Hypothalamus (tissue), 51 donors: ENCODE measurements at places on chromosomes 7 and 10.

DNA sequence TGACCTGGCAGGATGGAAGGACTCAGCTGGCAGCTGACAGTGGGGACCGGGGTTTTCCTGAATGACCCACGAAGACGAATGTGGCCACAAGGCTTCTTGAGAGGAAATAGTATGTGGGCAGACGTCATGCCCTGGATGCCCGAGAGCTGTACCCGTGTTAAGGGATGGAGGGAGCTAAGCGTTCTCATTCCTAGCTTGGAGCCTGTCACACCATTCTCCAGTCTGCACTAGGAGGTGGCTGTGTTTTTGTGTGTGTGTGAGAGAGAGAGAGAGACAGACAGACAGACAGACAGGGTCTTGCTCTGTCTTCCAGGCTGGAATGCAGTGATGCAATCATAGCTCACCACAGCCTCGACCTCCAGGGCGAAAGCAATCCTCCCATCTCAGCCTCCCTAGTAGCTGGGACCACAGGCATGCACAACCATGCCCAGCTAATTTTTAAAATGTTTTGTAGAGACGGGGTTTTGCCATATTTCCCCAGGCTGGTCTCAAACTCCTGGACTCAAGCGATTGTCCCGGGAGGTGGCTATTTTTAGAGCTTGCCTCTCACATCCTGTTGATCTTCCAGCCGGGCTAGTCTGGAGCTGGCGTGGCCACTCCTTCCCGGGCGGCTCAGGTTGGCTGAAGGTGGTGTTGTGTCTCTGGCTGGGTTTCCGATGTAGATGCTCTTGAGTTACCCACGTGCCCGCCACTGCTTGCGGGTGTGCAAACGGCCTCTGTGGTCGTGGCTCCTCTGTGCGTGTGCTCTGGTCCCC, 2.1 kb downstream of the AMZ1 start:
- DNase-seq, result no peak

DNA sequence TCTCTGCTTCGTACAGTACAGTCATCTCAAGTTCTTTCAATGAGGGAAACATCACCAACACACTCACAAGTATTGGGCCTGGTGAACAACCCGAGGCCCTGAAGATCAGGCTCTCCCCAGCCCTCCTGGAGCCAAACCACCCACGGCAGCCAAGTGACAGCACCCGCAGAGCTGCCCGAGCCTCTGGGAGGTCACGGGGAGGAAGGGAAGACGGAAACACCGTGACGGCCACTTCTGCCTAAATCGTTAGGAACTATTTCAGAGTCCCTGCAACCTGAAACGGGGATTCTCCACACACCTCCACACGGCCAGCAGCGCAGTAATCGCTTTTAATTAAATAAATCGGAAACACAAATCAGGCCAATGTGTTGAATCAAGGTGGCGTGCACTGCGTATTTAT, 222.6 kb downstream of the MAD1L1 start:
- DNase-seq, result no peak

GRCh38 chr7:47624689-47625088, 42.8 kb upstream of the TNS3 start:
- DNase-seq, result no peak

DNA sequence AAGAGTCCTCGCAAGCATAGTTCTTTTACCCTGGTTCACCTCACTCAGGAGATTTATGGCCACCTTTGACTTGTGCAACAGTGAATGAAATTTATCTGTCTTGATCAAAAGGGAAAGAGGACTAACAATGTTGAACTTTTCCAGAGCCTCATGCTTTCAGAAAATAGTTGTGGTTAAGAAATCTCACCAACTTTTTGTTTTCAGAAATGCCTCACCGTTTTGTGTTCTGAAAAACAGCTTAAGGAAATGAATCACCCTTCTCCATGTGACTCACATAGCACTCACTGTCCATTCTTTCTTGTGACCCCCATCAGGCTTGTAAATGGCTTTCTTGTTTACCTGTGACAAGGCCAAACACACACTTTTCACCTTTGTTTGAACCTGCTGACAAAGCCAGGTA, 148.6 kb upstream of the FAM3C start:
- DNase-seq, result no peak

DNA sequence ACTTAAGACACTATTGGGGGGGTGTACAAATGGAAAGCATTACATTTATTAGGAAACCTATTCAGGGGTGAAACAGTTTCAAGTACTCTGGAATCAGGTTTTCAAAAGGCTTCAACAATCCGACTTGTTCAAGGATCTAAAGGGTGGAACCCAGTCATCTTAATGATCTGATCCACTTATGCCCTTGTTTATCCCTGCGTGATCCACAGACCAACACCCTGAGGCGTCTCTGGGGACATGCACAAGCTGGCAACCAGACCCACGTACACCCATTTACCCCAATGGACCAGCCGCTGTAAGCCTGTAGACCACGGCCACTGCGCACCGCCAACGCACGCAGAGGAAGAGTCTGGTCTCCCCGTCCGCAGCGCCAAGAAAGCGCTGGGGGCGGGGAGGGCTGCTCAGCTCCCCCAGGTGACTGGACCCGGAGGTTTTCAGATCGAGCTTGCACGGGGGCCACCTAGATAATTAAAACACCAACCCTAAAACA, 13.4 kb downstream of the HNRNPF start:
- no peak for DNase-seq

GRCh38 chr10:86556532-86556931, 34.9 kb upstream of the WAPL start:
- no peak for DNase-seq

GRCh38 chr10:16777473-16778370, 39.5 kb downstream of the RSU1 start:
- no peak for DNase-seq

- no peak for DNase-seq
These were observed 98.8 kb downstream of the OAT start for GRCh38 chr10:124319926-124320391.

DNA sequence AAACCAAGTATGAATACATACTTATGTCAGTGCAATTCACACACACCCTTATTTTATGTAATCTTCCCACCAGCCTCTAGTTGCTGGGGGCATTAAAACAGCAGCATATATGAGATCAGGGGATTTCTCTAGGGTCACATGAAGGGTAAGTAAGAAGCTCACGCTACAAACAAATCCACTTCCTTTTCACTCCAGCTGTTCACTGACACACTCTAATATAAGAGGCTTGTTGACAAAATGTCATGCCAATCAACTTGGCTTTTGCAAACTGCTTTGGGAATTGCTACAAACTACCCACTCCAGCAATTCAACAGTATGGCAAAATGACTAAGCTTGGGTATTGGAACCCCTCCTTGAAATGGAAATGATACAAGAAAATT, 10.3 kb downstream of the FAM3C start:
- DNase-seq, result no peak

DNA sequence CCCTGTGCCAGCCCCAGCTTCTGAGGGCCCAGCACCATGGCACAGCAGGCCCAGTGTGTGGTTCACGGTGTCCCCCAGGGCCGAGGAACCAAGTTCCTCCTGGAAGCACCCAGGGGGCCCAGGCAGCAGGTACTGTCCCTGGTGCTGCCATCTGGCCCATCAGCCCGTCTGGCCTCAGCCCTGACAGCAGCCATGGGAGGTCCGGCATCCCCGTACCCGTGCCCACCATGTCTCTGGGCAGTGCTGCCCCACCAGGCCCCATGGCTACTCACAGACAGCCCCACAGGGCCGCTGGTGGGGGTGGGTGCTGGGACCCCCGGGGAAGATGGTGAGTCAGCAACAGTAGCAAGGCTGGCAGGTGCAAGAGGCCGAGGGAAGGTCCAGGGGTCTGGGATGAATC, 32.8 kb downstream of the STK32C start:
- no peak for DNase-seq

GRCh38 chr7:92528958-92529264, 316 bp downstream of the RBM48 start:
- no peak for DNase-seq

DNA sequence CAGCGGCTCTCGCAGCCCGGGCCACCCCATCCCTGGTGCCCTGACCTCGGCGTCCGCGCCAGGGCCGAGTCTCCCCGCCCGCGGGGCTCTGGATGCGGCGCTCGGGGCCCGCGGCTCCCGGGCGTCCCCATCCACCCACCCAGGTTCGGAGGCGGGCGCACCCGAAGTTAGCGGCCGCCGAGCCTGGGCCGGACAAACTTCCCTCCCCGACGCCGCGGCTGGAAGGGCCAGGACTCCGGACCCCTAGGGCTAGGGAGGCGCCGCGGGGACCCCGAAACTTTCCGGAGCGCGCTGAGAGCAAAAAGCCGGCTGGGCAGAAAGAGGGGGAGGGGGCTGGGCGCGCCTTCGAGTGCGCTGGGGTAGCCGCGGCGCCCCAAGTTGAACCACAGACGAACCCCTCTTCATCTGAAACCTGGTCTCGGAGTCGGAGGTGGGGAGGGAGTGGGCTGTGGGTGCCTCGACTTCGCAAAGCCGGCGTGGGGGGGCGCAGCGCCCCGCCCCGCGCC, 3.7 kb upstream of the ELFN1 start:
- no peak for DNase-seq

DNA sequence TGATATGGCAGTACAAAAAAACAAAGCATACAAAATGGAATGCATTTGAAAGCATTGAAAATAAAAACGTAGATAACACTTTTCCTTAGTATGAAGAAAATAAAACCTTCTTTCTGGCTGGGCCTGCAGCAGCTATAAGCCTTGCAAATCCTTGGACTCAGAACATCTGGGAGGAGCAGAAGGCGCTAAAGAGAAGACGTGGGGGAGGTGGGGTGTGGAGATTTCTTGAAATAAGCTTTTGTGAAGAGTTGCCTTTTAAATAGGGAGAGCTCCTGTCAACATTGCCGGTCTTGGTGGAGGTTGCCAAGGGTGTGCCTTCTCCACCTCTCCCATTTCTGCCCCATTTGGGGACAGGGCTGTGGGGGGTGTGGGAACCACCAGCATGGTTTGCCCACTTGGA, 128.7 kb downstream of the TMEM178B start:
- DNase-seq, result no peak

- DNase-seq, result no peak
These were observed 97.7 kb upstream of the ZPBP start for GRCh38 chr7:50190776-50191175.

GRCh38 chr10:78451592-78451991, 417.9 kb downstream of the RPS24 start:
- DNase-seq, result no peak

GRCh38 chr7:132654150-132654549, 77.9 kb upstream of the PLXNA4 start:
- DNase-seq, result no peak

- DNase-seq, result no peak
These were observed 279.6 kb upstream of the HGF start for GRCh38 chr7:82049442-82049841.

GRCh38 chr7:158396982-158397862, 190.4 kb downstream of the PTPRN2 start:
- DNase-seq, result no peak

GRCh38 chr7:95863623-95864022, 91.3 kb downstream of the DYNC1I1 start:
- DNase-seq, result no peak

DNA sequence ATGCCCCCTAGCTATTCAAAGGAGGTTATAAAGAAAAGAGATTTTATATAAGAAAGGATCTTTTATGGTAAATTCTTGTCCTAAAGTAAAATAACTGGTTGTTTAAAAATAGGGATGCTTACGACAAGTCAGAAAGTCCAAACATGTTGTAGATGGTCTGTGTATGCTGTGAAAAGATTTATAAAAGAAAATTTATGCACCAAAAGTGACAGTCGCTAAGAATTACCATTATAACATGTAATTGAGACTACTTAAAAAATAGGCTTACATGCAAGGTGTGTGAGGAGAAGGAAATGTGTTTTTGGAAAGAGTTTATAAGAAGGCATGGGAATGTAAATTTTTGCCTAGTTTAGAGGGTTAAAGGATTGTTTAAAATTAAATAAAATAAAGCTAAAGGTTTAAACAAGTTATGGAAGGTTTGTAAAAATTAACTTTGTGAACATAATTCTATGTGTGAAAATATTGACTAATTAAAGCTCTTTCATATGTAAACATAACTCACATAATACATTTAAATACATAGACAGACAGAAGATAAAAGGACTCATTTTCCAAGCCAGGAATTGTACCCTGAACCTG, 118.5 kb downstream of the LYZL1 start:
- DNase-seq, result no peak

- DNase-seq, result no peak
These were observed 6.4 kb upstream of the MSS51 start for GRCh38 chr10:73439605-73440312.

- no peak for DNase-seq
These were observed 49.7 kb downstream of the CCDC71L start for GRCh38 chr7:106610996-106611886.

DNA sequence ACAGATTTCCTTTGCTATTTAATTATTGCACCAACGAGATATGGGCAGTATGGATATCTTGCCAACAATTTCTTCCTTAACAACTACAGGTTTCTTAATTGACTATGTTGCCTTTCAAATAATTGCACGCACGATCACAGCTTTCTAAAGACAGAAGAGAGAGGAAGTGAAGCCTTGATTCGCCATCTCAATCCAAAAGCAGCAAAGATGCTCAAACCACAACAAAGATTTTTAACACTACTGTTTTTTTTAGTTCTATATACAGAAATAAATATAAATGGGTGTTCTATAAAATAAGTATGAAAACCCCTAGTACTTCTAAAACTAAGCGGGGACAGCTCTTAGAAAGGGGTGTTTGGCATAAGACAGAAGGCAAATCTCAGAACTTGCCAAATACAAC, 251.3 kb downstream of the SFMBT2 start:
- no peak for DNase-seq

GRCh38 chr7:104922182-104923009, 91.6 kb upstream of the KMT2E start:
- DNase-seq, result no peak

- no peak for DNase-seq
These were observed 9.3 kb upstream of the FAM180A start for GRCh38 chr7:135757719-135758411.

GRCh38 chr7:36972140-36972518, 247.8 kb upstream of the AOAH start:
- no peak for DNase-seq

DNA sequence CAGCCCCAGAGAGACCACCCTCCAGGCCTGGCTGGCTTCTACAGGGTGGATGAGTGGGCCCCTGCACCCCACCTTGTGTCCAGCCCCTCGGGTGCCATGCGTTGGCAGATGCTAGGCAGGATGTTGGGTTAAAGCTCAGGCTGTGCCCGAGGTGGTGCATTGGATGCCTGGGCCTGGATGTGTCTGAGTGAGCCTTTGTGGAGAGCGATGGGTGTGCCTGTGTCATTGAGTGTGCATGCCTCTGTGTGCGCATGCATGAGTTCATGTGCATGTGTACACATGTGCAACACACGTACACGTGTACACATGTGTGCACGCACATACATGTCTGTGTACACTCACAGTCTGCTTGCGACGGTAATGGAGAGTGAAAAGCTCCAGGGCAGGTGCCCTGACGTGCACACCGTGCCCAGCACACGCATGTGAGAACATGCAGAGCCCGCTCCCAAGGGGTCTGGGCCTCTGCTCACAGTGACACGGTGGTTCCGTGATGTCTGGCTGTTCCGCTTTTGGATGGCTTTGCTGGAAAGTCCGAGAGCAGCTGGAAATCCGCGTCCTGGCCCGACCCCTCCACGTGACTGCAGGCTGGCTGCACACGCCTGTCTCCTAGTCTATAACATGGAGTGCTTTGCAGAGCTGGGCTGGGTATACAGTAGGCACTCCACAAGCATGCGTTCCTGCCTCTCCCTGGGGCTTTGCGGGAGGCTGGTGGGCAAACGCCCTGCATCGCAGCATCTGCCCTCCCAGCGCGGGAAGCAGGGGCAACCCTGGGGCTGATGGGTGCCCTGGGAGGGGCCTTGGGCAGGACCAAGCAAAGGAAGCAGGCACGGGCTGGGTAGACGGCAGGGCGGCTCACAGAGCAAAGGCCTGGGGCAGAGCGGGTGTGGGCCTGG, 36.9 kb downstream of the ELFN1 start:
- DNase-seq, result no peak

GRCh38 chr10:26637521-26638275, 59.8 kb upstream of the PDSS1 start:
- no peak for DNase-seq
